ENCODE measurements at places on chromosomes 7 and 10.

GRCh38 chr7:4712281-4713182 lies 30.4 kb downstream of the FOXK1 start:
- no peak for DNase-seq

- DNase-seq, result no peak
Measured at GRCh38 chr10:101716891-101717659, 22.1 kb upstream of the FBXW4 start.

- DNase-seq, result no peak
Measured at GRCh38 chr7:54615537-54615936, 73.4 kb downstream of the VSTM2A start.

- DNase-seq, result no peak
Measured at GRCh38 chr7:723541-723940, 3.0 kb upstream of the DNAAF5 start.

DNA sequence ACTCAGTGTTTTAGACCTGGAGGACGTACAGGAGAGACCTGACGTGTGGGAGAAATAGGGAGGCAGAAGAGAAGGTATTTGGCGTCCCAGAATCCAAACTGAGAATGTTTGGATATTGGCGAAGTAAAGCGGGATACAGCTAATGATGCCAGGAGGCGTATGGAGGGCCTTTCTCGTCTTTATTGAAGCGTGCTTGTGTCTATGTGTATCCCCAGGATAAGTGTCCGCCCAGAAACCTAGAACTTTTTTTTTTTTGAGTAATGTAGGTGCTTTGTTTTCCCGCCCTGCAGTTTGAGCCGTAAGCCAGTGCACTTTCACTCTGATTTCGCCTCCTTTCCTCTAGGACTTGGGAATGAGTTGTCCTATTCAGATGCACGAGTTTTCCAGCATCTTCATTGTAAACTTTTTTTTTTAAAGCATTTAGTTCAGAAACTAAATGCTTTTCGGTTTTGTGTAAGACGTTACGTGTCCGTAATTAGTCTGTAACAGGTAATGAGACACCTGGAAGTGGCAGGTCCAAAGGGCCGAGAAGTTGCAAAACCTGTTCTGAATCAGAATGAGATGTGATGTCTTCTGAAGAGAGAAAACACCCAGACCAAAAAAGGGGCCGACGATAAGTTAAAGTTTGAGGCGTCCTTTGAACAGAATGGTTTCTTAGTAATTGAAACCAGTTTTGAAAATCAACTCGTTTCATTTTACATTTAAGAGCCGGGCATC lies 746 bp downstream of the ARL5B start:
- no peak for DNase-seq

GRCh38 chr10:69818676-69819239 lies 17.1 kb downstream of the COL13A1 start:
- no peak for DNase-seq

GRCh38 chr7:38660427-38661099 lies 29.4 kb upstream of the AMPH start:
- DNase-seq, result peak; percentile 8

DNA sequence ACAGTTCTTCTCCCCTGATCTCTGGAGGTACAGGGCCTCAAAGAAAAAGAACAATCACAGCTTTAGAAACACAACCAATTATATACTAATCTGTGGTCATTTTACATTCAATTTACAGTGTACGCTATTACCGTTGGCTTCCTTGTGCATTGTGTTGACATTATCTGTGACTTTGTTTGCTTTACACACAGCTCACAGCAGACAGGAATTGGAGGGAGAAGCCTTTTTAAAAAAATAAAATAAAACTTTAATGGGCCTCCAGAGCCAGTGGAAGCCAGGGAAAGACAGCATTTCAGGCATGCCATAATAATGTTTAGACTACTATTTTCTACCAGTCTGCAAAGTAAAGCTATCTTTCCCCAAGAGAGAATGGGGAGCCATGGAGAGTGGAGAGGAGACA lies 179.0 kb upstream of the ADO start:
- DNase-seq, result no peak

- no peak for DNase-seq
Measured at GRCh38 chr10:49328401-49329145, 29.6 kb downstream of the C10orf71 start.

DNA sequence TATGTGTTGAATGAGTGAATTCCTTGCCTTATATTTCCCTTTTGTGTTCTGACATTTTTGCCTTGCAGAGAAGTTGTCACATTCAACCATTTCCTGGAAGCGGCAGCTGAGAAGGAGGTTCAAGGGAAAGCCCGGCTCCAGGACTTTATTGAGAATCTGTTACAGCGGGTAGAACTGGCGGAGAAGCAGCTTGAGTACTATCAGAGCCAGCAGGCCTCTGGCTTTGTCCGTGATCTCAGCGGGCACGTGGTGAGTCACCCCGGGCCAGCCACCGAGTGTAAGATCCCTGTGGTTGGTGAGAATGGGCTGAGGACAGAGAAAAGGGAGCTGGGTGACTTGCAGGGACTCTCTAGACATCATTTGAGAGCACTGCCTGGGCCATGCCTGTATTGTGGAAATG lies 14.2 kb downstream of the ZNF365 start:
- DNase-seq, result no peak

GRCh38 chr7:76053461-76053860 lies 5.6 kb downstream of the MDH2 start:
- no peak for DNase-seq

- DNase-seq, result no peak
Measured at GRCh38 chr10:55653531-55653930, 707.5 kb downstream of the ZWINT start.

DNA sequence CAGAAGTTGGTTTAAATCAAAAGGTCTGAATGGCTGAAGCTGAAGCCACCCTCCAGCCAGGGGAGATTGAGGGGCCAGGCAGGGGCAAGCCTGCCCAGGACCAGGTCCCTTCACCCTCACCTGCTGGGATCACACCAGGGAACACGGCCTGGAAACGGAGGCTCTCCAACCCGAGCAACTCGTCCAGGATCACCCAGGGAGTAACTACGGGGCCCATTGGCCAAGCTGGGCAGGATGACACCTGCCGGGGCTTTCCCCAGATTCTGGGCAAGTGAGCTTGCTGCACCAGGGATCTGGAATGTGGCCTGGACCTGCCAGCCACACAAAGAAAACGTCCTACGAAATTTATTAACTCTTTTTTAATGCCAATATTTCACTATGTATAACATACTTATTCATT lies 30.4 kb upstream of the PPP2R2D start:
- no peak for DNase-seq

DNA sequence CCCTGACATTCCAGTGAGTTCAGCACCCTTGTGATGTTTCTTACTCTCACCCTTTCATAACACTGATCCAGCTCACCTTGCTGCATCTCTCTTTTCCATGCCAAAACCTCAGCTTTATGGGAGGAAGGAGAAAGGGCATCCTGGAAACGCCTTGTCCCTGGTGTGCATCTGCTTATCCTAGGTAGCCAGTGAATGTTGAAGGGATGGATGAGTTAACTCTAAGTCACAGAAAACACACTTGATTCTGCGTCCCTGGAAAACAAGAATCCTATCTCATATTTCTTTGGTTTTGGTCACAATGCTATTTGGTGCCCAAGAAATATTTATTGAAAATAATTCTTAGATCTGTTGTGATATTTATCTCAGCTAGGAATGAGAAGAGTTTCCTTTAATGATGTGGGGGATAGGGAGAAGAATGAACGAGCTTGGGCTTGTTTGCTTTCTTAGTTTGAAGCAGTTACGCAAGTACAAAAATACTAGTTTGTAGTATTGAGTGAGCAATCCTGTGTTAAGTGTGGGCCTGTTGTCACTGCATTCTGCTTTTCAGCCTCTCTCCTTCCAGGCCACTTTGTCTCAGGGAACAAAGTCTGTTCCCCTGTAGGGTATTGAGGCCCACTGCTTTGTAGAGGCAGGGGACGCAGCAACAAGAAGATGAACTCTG lies 126.5 kb downstream of the ARID5B start:
- DNase-seq, result no peak

- no peak for DNase-seq
Measured at GRCh38 chr10:113770346-113770745, 18.9 kb downstream of the PLEKHS1 start.

DNA sequence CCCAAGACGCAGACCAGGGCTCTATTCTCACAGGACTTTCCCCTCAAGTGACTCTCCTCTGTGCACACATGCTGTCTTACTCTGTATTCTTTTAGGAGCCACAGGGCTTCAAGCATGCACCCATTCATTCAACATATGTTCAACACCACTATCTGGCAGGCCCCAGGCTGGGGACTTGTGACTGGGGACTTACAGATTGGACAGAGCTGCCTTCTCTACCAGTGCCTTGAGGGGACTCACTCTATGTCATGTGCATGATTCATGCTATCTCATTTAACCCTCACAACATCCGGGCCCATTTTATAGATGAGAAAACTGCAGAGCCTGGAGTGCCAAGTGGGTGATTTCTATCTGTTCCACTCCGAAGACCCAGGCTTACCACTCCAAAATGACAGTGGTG lies 34.3 kb downstream of the MYL10 start:
- DNase-seq, result no peak

GRCh38 chr10:82252081-82252480 lies 377.1 kb downstream of the NRG3 start:
- DNase-seq, result no peak

DNA sequence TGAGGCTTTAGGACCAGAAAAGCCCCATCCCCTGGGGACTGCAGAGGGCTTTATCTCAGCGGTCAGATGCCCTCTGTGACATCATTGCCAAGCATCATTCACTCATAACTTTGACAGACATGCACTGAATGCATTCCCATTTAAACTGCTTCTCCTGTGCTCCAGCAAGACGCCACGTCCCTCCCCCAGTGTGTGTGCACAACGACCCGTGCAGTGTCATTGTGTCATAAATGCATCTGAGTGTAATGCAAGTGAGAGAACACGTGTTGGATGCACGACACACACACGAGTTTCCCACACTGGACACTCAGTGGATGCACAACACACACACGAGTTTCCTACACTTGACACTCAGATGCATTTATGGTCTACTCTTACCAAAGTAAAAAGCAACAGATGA lies 337.9 kb downstream of the PTPRN2 start:
- DNase-seq, result no peak

DNA sequence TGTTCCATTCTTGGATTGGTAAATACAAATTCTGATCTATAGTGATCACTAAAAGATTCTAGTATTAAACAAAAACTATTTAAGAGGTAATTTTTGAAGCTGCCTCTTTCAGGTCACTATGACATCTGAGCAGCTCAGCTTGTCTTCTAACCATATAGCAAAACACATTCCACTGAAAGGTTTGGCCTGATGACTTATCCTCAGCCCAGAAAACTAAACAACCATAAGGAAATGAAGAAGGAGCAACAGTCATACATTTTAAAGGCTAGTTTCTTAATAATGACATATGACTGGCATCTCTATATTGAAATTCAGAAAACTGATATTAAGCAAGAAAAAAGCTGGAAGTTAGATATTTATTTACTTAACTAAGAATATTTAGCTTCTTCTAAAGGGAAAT lies 24.6 kb downstream of the NT5C2 start:
- no peak for DNase-seq

- DNase-seq, result no peak
Measured at GRCh38 chr10:103874730-103875129, 19.4 kb upstream of the SH3PXD2A start.

DNA sequence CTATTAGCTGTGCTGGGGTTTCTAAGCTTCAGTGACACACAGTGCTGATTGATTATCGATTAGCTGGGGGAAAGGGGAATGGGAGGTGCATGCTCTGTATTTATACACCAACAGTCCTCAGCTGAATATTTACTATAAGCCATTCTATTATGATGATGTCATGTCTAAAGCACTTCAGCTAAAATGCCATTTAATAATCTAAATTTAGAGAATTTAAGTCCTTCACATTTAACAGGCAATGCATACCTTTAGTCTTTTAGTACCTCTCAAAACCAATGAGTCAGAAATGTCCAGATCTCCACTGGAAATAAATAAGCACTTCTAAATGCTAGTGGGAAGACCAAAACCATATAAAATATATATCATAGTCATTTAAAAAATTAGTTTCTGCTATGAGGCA lies 24.6 kb downstream of the RPP38 start:
- DNase-seq, result no peak

GRCh38 chr10:43308986-43309385 lies 42.1 kb upstream of the RASGEF1A start:
- DNase-seq, result no peak

DNA sequence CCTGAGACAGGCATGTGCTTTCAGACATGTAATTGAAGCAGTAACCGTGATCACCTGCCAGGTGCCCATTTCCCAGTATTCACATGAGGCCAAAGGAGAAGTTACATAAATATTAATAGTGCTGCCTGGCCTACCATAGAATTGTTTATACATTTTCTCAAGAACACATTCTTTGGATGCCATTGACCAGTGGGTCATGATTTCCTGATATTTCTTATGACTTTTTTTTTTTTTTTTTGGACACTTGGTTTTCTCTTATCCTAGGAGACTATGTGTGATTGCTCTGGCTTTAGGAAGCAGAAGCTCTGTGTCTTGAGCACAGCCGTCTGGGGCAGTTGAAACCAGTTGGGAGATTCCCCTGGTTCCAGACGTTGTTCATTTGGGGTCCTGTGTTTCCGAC lies 143.9 kb upstream of the NPS start:
- no peak for DNase-seq

GRCh38 chr7:43363035-43363791 lies 219.7 kb upstream of the STK17A start:
- no peak for DNase-seq

- DNase-seq, result peak; percentile 34
Measured at GRCh38 chr10:61286686-61287085, 166.5 kb downstream of the TMEM26 start.

GRCh38 chr7:22591271-22591670 lies 91.3 kb upstream of the STEAP1B start:
- no peak for DNase-seq

DNA sequence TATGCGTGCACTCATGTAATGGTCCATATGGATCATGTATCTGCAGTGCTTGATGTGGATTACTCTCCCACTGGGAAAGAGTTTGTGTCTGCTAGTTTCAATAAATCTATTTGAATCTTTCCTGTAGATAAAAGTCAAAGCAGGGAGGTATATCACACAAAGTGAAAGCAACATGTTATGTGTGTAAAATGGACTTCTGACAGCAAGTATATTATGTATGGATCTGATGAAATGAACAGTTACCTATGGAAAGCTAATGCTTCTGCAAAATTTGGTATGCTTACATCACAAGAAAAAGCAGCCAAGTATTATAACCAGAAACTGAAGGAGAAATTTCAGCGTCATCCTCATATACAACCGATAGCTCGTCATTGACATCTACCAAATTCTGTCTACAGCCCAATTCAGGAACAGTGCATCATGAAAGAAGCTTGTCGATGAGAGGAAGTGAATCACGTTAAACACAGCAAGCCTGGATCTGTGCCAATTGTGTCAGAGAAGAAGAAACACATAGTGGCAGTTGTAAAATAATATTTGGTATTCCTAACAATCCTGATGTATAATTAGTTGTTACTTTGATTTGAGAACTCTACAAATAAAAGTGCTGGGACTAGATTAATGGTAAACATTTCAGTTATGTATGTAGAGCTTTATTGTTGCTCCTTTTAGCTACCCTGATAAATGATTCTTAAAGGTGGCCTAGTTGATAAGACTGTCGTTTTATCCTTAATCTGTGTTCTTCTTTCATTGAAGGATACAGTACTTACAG lies 14.2 kb upstream of the SYPL1 start:
- DNase-seq, result no peak
